Stimulated activated CD4-positive, alpha-beta T cell treated with anti-CD3 and anti-CD28 coated beads, Interleukin-1b, Interleukin-23, amount 100 ng/mL, for 48 hours (primary cell): ENCODE measurements at places on chromosomes 12 and 14.

GRCh38 chr12:124456652-124457152, 110.7 kb downstream of the NCOR2 start:
- DNase-seq = no peak

GRCh38 chr12:111748151-111748672, 18.5 kb upstream of the ALDH2 start:
- no peak for DNase-seq

- DNase-seq = no peak
Observed at GRCh38 chr14:60226298-60226697, 22.7 kb upstream of the PPM1A start.

GRCh38 chr14:99975190-99975589, 90.0 kb upstream of the EVL start:
- no peak for DNase-seq

- DNase-seq = no peak
Observed at GRCh38 chr12:112117685-112118084, 7.7 kb upstream of the TRAFD1 start.

DNA sequence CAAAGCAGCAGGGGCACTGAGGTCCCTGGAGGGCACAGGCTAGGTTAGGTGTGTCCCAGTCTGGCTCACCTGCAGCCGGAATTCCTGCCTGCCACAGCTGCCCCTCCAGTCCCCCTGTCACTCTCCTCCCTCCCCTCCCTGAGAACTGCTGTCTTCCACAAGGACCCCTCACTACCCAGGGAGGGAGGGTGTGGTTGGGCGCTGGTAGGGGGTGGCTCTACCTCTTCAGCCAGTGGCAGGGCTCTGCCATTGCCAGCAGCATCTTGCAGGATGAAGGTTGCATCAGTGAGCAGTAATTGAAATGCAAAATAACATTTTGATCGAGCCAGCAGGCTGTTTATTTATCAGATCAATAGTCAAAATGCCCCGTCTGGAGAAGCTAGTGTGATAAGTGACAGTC, 45.7 kb downstream of the ESRRB start:
- DNase-seq = no peak

DNA sequence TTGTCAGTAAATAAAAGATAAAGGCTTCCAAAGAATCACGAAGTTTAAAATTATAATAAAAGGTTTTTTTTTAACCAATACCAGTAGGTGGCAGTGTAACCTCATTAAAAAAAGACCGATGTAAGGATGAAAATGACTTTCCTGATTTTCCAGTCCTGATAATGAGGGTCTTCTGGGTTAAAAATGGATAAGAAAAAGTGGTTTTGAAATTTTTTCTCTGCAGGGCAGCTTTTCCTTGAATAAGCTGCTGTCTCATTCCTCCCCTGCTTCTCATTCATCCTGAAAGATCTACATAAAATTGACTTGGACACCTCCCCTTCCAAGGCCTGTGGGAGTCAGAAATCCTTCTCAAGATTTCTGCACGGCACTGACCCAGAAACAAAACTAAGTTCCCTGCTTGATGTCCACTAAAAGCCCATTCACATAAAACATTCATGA, 58.9 kb upstream of the FBXO33 start:
- DNase-seq = no peak

DNA sequence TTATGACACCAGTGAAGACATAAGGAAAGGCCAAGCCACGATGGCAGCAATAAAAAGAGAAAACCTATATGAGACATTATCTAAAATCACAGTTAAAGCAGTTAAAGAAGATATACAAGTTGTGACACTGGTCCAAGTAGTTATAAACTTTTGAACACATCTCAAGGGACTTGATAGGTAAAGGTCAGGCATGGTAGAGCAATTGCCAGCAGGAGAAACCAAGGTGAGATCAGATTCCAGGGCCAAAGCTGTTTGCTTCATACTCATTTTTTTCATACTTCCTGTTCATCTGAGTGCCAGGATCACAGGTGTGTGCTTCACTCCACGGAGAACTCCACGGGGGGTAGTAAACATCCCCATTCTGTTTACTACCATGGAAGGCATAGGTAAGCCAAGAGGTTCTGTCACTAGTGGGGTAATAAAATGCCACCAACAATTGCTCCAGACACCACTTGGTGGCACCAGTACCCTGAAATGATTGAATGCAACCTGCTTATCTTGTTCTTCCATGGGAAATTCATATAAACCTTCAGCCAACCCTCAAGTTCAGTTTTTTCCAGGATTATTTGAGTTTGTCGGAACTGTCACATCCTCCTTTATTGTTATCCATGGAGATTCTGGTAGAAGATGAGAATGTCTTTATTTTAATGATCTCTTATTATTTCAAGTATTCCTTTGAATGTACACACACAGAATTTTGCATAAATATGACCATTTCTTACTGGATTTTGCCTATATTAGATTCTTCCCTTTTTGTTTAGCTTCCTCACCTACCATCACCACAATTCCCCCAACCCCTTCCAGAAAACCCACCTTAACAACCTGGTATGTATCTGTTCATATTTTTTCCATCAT, 59.2 kb upstream of the TSPAN8 start:
- DNase-seq = no peak

GRCh38 chr12:20429852-20430251, 61.5 kb downstream of the PDE3A start:
- DNase-seq = no peak

- DNase-seq = no peak
Observed at GRCh38 chr12:109459247-109459646, 17.9 kb downstream of the KCTD10 start.

DNA sequence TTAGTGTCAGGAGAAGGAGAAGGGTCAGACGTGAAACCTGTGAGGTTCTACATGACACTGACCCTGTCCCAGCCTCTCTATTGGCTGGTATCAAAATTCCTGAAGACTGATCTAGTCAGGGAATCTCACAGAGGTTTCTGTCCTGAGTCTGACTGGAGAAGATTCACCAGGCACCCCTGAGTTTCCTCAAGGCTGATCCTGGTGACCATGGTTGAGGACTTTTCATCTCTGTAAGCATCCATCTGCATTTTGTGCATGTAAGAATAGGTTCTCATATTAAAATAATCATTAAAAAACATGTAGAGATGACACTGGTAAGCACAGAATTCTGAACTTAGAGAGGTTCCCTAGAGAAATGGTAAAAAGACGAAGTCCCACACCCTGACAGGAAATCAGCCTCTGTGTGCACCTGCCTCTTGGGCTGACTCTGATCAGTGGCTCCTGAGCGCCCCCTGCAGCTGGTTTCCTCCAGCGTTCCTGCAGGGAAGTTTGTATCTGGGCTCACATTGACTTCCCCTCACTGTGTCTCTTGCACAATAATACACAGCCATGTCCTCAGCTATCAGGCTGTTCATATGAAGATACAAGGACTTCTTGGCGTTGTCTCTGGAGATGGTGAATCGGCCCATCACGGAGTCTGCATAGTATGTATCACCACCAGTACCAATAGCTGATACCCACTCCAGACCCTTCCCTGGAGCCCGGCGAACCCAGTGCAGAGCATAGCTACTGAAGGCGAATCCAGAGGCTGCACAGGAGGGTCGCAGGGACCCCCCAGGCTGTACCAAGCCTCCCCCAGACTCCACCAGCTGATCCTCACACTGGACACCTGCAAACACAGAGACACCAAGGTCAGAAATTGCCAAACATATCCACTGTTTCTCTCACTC, 991.9 kb downstream of the TMEM121 start:
- peak; percentile 82 for DNase-seq

- no peak for DNase-seq
Observed at GRCh38 chr12:32179011-32179395, 72.4 kb downstream of the BICD1 start.

- DNase-seq = no peak
Observed at GRCh38 chr12:75603475-75603874, 92.1 kb upstream of the KRR1 start.

DNA sequence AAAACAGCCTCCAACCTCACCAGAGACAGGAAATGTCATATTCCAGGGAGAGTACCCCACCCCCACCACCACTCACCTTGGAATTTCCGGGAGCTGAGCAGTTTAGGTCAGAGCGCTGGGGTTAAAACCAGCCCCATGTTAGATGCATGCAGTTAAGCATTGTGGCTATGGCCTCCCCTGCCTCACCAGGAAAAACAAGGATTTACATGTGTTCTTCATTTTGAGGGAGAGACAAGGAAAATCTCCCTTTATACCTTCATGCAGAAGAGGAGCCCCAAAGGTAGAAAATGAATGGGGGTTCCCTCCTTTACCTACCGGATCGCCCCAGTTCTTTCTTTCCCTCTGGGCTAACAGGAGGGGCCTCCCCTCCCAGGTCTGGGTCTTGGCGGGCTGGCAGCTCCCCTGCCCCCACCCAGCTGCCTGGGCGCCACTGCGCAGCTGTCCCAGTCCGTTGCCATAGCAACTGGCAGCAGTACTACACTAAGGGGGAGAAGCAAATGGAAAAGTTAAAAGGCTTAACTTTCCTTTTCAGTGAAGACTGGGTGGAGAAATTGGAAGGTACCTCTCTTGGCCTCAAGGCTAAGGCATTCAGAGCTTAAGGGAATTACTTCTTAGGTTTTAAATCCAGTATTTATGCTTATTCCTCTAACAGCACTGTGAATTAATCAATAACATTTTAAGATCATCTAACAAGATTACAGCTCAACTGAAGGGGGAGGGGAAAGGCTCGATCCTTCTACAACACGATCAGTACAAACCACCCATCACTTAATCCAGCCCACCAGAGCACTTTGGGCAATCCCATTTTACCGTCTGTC, 20.5 kb downstream of the CBX5 start:
- DNase-seq = peak; percentile 49

- DNase-seq = no peak
Observed at GRCh38 chr12:102533483-102534215, 53.3 kb upstream of the IGF1 start.

GRCh38 chr12:101680240-101680639, 17.2 kb upstream of the CHPT1 start:
- DNase-seq = no peak

- no peak for DNase-seq
Observed at GRCh38 chr12:57834086-57834876, 12.2 kb downstream of the CTDSP2 start.

GRCh38 chr12:69459477-69459876, 10.7 kb upstream of the FRS2 start:
- DNase-seq = no peak

DNA sequence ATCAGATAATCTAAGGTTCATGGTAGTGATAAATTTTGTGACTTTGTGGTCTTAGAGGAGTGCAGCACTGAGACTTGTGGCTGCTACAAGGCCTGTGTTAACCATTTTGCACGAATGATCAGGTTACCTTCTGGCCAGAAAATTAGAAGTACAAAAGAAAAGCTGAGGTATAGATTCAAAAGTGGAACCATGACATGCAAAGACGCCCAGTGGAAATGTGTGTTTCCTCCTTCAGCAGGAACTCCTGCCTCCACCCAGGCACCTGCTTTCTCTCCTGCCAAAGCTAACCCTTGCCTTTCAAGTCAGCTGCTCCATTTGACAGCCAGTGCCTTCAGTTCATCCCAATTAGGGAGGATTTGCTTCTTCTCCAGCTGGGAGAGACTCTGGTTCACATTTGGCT, 10.1 kb downstream of the PDE6H start:
- no peak for DNase-seq

DNA sequence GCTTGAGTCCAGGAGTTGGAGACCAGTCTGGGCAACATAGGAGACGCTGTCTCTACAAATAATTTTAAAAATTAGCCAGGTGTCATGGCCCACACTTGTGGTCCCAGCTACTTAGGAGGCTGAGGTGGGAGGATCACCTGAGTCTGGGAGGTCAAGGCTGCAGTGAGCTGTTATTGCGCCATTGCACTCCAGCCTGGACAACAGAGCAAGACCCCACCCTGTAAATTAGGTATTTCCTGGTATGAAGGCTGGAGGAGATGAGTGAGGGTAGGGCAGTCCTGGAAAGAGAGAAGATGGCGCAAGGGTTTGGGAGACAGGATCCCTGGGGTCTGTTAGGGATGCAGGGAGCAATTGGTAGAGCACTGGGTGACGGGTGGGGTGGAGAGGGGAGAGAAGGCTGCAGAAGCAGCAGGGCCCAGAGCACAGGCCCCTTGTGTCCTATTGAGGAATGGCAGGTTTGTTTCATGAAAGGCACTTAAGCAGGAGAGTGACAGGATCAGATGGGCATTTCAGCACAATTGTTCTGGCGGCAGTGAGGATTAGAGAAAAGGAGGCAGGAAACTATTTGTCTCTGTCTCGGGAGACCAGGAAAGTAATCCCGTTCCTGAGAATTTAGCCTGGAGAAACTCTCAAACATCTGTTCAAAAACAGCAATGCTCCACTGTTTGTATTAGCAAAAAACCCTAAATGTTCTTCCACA, 47.2 kb upstream of the KTN1 start:
- no peak for DNase-seq

DNA sequence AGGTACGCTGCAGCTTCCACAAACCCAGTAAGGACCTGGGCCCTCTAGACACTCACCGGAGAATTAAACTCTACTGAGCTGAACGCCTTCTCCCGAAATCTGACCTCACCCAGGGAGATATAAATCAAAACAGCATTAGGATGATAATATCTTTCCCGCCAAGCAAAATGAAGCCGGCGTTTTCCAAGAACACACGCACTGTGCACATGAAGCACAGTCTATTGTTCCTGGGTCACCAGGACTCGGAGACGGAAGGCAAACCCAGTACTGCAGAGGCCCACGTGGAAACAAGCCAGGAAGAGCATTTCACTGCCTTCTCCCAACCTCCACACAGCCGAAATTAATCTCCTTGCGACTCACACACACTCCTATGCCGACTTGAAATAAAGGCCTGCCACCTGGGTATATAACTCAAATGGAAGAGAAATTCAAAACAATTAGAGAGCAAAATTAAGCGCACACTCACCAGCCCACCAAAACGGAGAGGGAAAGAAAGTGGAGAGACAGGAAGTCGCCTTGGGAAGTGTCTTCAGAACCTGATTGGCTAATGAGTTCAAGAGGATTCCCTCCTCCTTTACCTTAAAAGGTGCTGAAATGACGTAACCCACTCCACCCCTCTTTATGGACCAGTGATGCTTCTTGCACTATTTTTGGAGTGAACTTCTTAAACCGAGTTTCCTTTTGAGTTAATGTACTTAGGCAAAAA, at the start of gene CCNB1IP1:
CCNB1IP1 (minus strand) TSS at position 492 of the 706 bp plus-strand sequence. CDS start 16,756 bp downstream, outside the sequence.
- DNase-seq = peak; percentile 33

DNA sequence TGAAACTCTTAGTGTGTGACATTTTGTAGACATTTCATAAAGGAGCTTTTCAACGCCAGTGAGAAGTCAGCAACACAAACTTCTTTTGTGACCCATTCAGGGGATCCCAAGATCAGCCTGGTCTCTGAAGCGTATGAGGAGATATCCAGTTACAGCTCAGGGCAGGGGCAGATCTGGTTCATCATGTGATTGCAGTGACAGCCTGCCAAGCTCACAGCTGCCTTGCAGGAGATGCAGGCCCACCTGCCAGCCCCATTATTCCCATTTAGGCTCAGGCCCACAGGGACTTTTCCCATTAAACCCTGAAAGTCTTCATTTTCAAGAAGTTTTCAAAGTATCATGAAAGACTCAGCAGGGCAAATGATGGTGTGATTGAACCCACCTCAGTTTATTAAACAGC, 38.3 kb downstream of the SRGAP1 start:
- no peak for DNase-seq

GRCh38 chr12:79119796-79120195, 255.2 kb downstream of the SYT1 start:
- no peak for DNase-seq
